Dorsolateral prefrontal cortex (tissue), 122 donors: ENCODE measurements at places on chromosomes 6 and 20.

GRCh38 chr6:128500749-128501600 is 19.4 kb downstream of the PTPRK start:
- no peak for DNase-seq

DNA sequence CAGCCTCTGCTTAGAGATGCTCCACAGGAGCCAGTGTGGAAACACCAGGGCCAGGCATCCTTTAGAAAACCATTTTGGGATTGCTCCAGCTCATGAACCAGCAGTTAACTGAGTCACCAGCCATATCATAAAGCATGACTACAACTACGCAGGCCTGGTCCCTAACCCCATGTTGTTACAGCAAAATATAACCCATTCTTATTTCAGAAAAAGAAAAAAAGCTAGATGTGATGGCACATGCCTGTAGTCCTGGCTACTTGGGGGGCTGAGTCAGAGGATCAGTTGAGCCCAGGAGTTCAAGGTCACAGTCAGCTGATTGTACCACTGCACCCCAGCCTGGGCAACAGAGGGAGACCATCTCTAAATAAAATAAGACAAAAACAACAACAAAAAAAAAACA is 36.8 kb downstream of the C6orf15 start:
- no peak for DNase-seq

DNA sequence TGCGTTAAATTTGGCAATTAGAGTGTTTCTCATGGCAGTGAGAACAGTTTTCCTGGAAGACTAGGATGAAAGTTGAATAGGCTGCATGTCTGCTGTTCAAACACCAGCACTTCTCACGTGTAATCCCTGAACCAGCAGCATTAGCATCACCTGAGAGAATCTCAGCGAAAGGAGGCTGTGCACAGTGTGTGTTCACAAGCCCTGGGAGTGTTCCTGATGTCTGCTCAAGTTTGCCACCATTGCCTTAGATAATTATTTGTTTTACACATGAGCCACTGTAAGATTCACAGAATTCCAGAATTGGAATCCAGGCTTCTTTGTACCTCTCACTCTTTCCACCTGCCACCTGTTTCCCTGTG is 117.3 kb downstream of the JARID2 start:
- DNase-seq: no peak

DNA sequence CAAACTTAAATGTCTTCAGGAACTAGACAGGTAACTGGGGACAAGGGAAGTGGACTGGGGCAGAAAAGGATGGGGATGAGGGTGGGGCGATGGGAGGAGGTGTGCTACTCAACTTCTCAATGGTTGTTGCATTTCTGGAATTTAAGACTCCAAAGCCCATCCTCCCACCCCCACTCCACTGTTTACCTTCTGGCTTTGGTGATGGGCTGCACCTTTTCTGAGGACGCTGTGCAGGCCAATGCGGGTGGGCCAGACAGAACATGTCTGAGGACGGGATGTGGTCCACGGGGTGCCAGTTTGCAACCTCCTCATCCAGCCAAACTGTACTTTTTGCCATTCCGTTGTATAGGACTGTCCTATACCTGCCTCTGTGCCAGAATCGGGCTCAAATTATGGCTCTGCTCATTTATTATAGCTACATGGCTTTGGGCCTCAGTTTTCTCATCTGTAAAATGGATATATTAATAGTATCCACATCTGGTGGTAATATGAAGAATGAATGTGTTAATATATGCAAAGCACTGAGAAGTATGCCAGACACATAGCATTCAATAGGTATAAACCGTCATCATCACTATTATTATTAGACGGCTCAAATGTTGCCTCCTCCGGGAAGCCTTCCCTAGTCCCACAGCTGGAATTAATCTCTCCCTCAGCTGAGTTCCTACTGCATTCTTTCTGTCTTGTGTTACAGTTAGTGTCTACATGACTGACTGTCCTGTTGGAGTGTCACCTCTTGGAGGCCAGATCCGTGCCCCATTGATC is 31.0 kb upstream of the VEGFA start:
- no peak for DNase-seq

DNA sequence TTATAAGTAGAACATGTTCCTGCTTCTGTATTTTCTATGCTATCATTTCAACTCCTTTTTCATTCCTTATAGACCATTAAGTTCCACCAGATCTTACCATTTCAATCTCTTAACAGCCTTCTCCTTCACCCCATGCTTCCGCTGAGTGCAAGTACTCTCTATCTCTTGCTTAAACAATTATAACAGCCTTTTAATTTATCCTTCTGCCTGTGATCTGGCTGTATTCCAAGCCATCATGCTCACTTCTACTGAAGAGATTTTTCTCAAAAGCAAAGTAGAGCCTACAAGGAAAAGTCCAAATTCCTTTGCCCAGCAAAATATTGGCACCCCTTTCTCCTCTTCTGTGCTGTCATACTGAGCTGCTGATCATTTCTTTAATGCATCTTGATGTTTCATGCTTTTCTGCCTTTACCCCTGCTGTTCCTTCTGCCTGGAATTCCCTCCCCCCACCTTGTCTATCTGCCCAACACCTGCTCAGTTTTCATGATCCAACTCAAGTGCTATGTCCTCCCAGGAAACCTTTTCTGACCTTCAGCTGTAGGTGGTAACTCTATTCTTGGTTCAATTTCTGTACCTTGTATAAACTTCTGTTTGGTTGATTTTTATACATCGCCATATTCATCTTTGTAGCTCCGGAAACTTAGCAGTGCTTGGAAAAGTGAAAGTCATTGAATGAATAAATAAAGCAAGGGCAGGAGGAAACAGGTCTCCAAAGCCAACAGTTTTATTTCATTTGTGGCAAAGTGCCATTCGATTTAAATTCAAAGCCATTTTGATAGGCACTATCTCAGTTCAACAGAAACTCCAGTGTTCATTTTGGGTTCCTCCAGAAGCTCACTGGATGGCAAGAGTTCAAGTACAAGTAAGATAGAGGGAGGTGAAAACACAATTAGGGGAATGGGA is 10.5 kb upstream of the BMP2 start:
- DNase-seq: no peak

- no peak for DNase-seq
These were observed 216.8 kb upstream of the CITED2 start for GRCh38 chr6:139591075-139591865.

- peak; percentile 89 for DNase-seq
These were observed 40.9 kb downstream of the ALDH8A1 start for GRCh38 chr6:134908906-134909516.
